ENCODE measurements at places on chromosomes 5 and 9. TPM values are rescaled to one million over a fixed set of nuclear protein-coding genes. Genes with fewer than 3 reads are reported as not detected.

The KCNT1 gene
- 0.24 TPM for polyA plus RNA-seq

The BRD8 gene
- polyA plus RNA-seq: 141 TPM

The SLCO6A1 gene
- polyA plus RNA-seq: not detected

The CBY3 gene
- polyA plus RNA-seq: 0.55 TPM
